Mucosa of descending colon (tissue), 3 donors: ENCODE measurements at places on chromosomes 1 and 21. TPM values are rescaled to one million over a fixed set of nuclear protein-coding genes. Genes with fewer than 3 reads are reported as not detected.

CTSS gene
- 544 TPM for total RNA-seq

GRCh38 chr1:226637147-226637935 lies 88.8 kb downstream of the STUM start:
- DNase-seq, result peak; percentile 26

DNA sequence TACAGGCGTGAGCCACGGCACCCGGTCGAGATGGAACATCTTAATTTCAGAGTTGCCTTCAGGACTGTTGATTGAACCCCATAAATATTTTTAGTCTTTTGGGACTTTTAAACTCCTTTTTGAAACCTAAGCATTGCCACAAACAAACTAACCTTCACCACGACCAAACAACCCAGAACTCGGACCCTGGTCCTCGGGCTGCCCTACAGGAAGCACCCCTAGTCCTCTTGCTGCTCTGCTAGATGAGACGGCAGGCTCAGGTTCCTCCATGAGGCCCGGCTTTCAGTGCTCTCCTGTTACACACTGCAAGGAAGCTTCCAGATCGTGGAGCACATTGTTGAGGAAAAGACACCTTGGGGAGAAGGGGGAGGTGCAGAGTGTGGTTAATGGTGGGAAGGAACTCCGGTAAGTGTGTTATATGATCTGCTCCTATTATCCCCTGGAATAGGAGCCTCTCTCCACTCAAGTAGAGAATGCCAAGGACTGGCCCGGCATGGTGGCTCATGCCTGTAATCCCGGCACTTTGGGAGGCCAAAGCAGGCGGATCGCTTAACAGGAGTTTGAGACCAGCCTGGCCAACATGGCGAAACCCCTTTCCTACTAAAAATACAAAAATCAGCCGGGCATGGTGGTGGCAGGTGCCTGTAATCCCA lies 5.7 kb downstream of the EPHX1 start:
- no peak for DNase-seq

DNA sequence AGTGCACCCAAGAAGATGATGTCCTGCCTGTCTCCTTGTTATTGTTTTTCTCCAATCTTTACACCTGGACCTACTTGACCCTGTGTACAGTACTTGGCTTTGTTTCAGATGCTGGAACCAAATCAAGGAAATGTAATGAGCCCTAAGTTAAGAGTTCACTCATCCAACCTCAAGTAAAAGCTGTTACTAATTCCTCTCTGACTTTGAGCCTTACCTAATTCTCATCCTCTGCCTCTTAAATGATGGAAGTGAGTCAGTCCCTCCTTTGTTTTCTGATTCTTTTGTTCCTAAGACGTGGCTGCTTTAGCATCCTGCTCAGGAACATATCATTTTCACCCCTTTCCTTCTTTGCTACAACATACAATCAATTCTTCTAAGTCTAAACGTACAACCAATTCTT lies 15.3 kb upstream of the PLA2G4A start:
- no peak for DNase-seq

DNA sequence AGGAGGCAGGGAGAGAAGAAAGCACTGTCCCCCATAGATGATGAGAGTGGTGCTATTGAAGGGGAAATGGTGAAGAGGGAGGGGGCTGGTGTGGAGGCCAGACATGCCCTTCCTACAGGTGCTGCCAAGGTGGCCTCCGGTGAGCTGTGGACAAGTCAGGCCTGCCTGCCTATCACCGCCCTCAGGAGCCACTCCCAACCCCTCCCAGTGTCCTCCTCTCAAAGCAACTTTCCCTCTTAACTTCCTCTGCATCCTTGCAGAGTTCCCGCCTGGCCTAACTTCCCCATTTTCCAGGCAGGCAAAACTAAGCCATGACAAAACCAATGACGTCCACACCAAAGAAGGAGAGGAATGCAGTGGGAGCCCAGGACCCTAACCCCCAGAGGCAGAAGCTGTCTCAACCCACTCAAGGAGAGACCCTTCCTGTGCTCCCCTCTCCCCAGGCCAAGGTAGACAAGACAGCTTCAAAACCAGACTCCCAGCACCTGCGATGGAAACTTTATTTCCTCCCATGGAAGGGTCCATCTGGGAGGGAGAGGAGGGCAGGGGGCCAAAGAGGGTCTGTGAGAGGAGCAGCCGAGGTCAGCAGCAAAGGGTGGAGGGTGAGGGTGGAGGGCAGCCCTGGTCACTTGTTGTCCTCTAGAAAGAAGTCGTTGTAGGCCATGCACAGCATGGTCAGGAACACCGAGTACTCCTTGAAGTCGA lies 1.0 kb upstream of the S100A6 start:
- peak; percentile 88 for DNase-seq

- DNase-seq, result no peak
Observed at GRCh38 chr1:29682919-29683295, 446.6 kb downstream of the PTPRU start.

DNA sequence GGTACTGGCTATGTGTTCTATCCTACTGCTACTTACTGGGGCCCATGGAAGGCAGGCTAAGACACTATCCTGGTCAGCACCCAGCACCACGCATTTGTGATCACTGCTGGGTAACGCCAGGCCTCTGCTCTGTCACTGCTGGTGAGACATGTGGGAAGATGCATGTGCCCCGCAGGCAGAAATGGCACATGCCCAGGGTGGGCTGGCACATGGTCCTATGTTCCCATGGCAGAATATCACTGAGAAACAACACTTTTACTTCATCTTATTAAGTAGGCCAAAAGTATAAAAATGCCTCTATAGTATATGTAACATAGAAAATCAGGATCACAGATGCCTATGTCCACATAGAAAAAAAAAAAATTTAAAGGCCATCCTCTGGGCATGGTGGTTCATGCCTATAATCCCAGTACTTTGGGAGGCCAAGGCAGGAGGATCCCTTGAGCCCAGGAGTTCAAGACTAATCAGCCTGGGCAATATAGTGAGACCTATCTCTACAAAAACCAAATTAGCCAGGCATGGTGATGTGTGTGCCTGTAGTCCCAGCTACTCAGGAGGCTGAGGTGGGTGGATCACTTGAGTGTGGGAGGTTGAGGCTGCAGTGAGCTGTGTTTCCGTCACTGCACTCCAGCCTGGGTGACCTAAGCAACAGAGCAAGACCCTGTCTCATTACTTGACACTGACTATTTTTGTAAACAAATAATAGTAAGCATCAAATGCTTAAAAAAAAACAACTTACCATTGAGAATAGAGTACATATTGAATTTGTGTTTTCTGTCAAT lies 11.5 kb downstream of the DDX59 start:
- DNase-seq, result no peak
